ENCODE measurements at places on chromosomes 16 and 17.

GRCh38 chr17:72592242-72592966 lies 471.6 kb downstream of the SOX9 start:
- DNase-seq = no peak

DNA sequence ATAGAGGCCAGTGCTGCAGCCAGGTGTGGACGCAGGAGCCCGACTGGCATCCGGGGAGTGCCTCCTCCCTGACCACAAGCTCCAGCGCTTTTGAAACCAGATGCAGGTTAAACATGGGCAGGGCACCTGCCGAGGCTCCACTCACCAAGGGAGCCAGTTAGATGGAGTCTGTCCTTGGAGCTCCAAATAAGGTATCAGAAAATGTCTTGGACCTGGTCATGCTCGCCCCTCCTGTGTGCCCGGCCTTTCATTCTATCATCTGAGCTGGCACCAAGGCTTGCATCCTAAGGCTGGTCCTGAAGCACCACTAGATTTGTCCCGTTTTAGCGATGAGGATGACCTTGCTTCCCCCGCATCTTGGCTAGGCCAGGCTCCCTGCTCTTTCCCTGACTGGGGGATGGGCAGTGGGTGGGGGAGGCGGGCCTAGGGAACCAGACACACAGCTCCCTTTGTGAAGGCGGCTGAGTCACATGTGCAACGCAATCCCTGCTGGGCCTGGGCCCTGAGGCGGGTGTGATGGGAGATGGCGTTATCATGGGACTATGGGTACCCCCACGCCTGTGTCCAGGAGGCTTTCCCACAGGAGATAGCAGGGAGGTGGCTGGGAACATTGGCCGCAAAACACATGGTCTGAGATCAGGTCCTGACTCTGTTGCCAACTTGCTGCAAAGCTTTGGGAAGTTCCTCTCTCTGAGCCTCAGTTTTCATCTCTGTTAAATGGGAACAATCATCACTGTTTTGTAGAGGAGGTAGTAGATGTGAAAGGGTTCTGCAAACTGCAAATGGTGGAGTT lies 5.0 kb upstream of the ADGRG1 start:
- no peak for DNase-seq

DNA sequence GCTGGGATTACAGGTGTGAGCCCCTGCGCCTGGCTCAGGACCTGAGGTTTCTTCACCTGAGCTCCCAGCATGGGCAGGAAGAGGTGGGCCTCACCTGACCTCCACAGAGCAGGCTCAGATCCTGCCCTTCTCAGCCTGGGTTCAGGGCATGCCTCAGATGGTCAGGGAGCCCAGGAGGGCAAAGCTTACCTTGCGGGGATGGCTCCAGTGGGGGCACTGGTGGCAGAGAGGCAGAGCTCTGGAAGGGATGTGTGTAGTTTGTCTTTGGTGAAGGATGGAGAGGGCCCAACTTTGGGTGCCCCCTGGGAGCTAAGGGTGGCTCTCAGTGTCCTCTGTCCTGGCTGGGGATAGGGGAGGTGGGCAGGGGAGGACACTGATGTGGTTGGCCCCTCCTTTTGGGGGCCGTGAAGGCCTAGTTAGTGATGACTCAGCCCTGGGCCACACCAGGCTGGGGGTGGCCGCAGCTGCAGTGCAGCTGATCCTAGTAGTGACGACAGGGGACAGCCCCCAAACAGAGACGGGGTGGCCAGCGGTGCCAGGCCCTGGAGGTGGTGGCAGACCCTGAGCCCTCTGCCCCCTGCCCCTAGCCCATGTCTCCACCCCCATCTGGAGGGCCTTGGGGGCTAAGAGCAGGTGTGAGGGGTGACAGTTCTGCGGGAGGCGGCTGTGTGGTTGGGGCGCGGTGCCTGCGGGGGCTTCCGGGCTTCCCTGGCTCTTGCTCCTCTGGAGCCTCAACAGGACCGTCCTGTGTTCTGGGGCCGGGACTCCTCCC lies 5.8 kb downstream of the NHERF2 start:
- no peak for DNase-seq

GRCh38 chr17:58969156-58969555 lies 137.5 kb downstream of the TRIM37 start:
- no peak for DNase-seq

- DNase-seq = no peak
Measured at GRCh38 chr17:20302246-20302917, 165.0 kb downstream of the LGALS9B start.

- DNase-seq = no peak
Measured at GRCh38 chr17:50841949-50842354, 6.6 kb downstream of the WFIKKN2 start.

GRCh38 chr17:28478712-28479615 lies 5.5 kb downstream of the SLC13A2 start:
- no peak for DNase-seq

- DNase-seq = no peak
Measured at GRCh38 chr17:8464941-8465340, 29.3 kb downstream of the NDEL1 start.

- DNase-seq = no peak
Measured at GRCh38 chr17:49986396-49987289, 8.4 kb downstream of the DLX3 start.

DNA sequence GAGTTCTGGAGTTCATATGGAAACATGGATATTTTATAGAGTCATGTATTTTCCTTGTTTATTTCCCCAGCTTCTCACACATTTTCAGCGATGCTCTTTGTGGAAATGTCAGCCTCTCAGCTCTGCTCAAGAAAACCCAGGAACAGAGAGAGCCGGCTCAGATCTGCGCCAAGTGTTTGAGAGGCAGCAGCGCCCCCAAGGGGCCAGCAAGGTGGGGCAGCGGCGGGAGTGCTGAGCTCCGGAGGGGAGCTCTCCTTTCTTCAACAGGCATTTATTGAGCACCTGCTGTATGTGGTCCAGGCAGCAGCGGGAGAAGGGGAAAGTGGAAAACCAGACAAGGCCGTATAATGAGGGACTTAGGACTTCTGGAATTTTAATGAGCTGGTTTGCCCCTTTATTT lies 421.1 kb upstream of the C16orf82 start:
- no peak for DNase-seq

DNA sequence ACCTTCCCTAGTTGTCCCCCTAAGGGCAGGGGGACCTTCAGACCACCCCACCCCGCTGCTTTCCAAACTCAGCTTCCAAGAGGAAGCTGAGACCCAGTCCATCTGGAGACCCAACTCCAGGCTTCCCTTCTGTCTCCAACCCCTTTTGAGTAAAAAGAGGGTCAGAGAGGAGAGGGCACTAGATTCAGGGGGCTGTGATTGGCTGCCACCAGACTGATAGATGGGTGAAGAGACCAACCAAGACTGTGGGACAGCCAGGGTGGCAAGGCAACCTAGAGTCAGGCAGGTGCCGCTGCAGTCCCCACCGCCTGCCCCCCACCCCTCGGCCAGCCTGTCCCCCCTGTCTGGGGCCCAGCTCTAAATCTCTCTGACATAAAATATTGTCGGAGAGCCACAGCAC lies 92.5 kb downstream of the SDK2 start:
- no peak for DNase-seq

DNA sequence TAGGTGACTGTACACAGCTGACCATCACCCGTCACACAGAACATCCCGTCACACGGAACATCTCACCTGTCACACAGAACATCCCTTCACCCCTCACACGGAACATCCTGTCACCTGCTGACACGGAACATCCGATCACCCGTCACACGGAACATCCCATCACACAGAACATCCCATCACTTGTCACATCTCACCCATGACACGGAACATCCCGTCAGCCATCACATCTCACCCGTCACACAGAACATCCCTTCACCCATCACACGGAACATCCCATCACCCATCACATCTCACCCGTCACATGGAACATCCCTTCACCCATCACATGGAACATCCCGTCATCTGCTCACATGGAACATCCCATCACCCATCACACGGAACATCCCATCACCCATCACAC lies 3.8 kb downstream of the CPNE7 start:
- no peak for DNase-seq

DNA sequence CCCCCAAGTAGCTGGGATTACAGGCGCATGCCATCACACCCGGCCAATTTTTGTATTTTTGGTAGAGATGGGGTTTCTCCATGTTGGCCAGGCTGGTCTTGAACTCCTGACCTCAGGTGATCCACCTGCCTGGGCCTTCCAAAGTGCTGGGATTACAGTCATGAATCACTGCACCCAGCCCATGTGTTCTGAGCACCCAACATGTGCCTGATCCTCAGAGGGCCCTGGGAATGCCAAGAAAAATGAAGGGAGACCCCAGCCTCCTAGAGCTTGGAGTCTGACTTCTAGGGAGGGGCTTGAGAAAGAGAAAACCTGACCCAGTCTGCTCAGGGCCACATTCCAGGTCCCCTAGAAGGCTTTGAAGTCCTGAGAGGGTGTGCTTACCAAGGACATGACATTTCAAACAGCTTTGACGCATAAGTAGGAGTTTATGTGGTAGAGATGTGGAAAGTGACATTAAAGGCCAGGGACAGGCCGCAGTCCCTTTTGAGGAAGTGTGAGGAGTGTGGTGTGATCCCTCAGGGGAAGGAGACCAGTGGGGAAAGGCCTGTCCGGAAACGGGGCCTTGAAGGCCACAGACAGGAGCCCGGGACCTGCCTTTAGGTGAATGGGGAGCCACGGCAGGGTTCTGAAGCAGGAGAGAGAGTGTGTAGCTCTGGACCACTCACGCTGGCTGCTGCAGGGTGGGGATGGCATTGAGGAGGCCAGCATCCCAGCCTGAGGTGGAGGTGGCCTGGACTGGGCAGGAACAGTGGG lies 1.1 kb upstream of the CCL22 start:
- DNase-seq = no peak

DNA sequence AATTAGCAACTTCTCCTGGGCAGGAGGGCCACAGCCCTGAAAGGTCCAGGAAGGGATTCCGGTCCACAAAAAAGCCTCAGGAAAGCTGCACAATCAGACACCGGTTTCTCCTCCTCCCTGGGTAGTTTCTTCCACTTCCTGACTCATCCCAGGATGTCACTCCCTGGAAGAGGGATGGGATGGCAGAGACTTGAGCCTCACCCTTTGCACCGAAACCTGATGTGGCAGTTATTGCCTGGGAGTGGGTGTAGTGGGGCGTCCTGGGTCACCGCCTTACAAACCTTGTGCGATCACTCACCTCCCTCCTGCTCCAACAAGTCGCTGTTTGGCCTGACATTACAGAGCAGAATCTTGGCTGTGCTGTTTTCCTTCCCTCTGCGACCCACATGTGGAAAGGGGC lies 70.8 kb downstream of the LYRM1 start:
- DNase-seq = no peak

Data from cortex of kidney (tissue), 1 donor.